ENCODE measurements at places on chromosomes 3 and 15. TPM values are rescaled to one million over a fixed set of nuclear protein-coding genes. Genes with fewer than 3 reads are reported as not detected.
A peak's percentile ranks its signal among the peaks of the same experiment; 100 is the strongest.

Gene CDCP1
- 6.4 TPM for total RNA-seq

Gene TRIM71
- total RNA-seq, result not detected

Gene CRYBG3
- total RNA-seq, result 19.8 TPM

Gene GAP43
- total RNA-seq, result 4.0 TPM

Gene FOXB1
- total RNA-seq, result not detected

Gene CDC25A
- total RNA-seq, result 0.33 TPM

Gene GOLGA6D
- total RNA-seq, result not detected

DNA sequence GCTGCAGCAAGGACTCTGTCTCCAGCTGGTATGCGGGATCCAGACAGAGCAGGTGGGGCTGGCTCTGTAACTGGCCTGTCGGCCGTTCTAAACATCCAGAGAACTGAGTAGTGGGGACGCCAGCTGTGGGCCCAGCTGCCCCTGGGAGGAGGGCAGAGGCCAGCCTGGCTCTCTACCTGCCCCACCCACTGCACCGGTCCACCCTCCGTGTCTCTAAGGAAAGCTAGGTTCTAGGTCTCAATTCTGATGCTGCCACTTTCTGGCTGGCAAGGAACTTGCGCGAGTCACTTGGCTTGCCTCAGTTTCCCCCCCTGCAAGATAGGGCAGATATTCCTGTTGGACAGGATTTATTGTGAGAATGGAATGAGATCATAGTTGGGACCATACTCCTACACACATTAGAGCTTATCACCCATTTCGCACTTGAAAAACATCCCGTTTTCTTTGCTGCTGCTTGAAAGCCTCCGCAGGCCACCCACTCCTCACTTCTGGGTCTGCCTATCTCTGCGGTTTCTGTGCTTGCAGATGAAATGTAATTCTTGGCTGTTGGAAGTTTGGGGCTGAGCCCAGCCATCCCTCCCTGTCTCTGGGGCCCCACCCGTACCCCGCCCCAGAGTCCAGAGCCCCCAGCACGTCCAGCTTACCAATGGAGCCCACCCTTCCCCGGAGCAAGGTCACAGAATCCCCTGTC is 65.8 kb downstream of the IQSEC1 start:
- DNase-seq, result no peak
- no peak overlapping the region for H3K27ac ChIP-seq
- no peaks in the 10 kb centered on the region for H3K27me3 ChIP-seq
- no peak overlapping the region for H3K4me3 ChIP-seq

DNA sequence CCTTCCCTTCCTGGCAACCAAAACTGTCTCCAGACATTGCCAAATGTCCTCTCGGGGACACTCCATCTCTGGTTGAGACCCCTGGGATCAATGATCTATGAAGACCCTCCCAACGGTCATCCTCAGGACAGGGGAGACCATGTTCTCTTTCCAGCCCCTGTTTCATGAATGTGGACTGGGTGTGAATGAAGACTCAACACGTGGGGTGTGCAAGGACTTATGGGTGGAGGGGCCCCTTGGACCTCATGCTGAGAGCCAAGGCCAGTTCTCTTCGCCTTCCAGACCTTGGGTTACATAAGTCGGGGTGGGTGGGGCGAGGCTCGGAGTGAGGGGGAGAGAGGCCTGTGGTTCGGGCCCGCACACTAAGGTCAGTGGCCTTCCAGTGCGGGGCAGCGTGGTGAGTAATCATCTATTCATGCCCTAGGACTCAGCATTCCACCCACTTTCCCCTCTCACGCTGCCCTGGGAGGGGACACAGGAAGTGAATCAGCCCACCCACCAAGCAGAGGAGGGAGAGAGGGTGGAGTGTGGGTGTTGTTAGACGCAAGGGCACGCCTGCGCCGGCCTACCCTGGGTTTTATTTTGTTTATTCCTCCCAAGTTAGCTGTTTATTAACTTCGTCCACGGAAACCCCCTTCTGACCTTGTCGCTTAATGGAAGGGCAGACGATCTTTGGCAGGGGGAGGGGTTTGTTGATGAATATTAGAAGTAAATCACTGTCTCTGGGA is 6.7 kb downstream of the PAQR5 start:
- no peaks in the 10 kb centered on the region for H3K4me1 ChIP-seq
- no peak overlapping the region for H3K27ac ChIP-seq
- H3K36me3 ChIP-seq, result no peaks in the 10 kb centered on the region
- DNase-seq, result no peak

- peak overlapping the region; percentile 30 for H3K27ac ChIP-seq
- no peaks in the 10 kb centered on the region for H3K36me3 ChIP-seq
- no peak for DNase-seq
- no peak overlapping the region for H3K4me3 ChIP-seq
Observed at GRCh38 chr15:74053517-74053916, 28.8 kb downstream of the GOLGA6A start.

GRCh38 chr3:174857301-174857700 is 1.8 kb upstream of the NAALADL2 start:
- H3K4me3 ChIP-seq, result no peak overlapping the region
- H3K4me1 ChIP-seq, result no peaks in the 10 kb centered on the region
- no peaks in the 10 kb centered on the region for H3K36me3 ChIP-seq
- DNase-seq, result no peak
- H3K27me3 ChIP-seq, result no peaks in the 10 kb centered on the region

- H3K27me3 ChIP-seq, result no peaks in the 10 kb centered on the region
- no peak overlapping the region for H3K27ac ChIP-seq
- H3K4me1 ChIP-seq, result no peaks in the 10 kb centered on the region
Observed at GRCh38 chr3:117486719-117487716, 777.4 kb downstream of the TUSC7 start.

- H3K4me3 ChIP-seq, result no peak overlapping the region
- no peaks in the 10 kb centered on the region for H3K27me3 ChIP-seq
- no peak for DNase-seq
- no peaks in the 10 kb centered on the region for H3K4me1 ChIP-seq
Observed at GRCh38 chr3:97719156-97719821, 45.3 kb upstream of the ARL6 start.

DNA sequence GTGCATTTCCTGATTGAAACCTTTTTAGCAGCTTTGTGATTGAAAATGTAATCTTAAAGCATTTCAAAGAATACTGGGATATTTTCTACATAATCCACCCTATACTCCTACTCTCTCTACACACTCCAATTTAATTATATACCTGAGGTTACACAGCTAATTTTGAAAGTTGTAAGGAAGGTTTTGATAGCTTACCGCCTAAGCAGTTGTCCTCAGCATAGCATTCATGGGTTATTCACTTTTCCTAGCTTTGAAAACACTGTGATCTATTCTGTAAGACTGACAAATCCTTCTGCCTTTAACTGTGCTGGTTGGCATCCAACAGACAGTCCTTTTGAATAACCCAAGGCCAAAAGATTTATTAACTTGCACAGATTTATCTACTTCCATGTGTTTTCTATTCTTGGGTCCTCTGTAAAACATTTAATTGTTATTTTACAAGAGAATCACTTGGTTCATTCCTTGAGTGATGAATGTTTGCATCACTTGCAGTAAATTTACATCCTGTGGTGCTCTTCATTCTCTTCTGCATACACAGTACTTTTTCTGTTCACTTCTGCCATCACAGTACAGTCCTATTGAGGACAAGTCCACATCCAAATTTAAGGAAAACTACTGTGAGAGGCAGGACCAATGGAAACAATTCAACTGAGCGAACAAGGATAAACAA is 44.8 kb downstream of the SERPINI1 start:
- H3K27me3 ChIP-seq, result no peaks in the 10 kb centered on the region
- H3K4me1 ChIP-seq, result peaks cover 11% of the 10 kb centered on the region
- H3K36me3 ChIP-seq, result no peaks in the 10 kb centered on the region
- no peak overlapping the region for H3K27ac ChIP-seq
- DNase-seq, result no peak
- H3K4me3 ChIP-seq, result no peak overlapping the region

DNA sequence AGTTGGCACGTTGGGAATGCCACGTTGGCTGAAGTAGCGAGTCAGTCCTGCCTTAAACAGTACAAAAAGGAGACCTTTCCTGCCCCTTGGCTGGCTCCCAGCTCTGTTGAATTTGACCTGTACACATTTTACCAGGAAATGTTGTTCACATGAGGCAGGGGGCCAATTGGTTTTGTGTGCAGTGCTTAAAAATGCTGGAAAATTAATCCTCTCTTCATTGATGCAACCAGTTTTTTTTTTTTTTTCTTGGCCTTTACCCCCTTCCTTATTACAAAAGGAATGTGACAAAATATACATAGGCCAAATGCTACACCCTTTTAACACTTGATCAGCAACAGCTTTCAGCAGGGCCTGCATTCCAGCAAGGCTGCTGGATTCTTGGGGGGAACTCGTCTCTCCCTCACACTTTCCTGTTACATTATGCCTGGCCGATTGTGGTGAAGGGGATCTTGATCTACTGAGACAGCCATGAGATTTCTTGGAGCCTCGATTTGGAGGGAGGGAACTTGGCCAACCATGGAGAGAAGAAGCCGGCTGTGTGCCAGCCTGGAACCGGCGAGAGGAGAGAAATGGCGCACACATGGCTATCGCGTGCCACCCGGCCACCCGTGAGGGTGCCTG is 93.1 kb downstream of the DNASE1L3 start:
- DNase-seq, result no peak
- no peaks in the 10 kb centered on the region for H3K27me3 ChIP-seq
- H3K27ac ChIP-seq, result peak overlapping the region; percentile 77
- H3K4me3 ChIP-seq, result peak overlapping the region; percentile 7

- H3K27ac ChIP-seq, result no peak overlapping the region
- H3K27me3 ChIP-seq, result no peaks in the 10 kb centered on the region
- no peak for DNase-seq
- H3K36me3 ChIP-seq, result no peaks in the 10 kb centered on the region
Observed at GRCh38 chr3:10804183-10804648, 11.8 kb upstream of the SLC6A11 start.

DNA sequence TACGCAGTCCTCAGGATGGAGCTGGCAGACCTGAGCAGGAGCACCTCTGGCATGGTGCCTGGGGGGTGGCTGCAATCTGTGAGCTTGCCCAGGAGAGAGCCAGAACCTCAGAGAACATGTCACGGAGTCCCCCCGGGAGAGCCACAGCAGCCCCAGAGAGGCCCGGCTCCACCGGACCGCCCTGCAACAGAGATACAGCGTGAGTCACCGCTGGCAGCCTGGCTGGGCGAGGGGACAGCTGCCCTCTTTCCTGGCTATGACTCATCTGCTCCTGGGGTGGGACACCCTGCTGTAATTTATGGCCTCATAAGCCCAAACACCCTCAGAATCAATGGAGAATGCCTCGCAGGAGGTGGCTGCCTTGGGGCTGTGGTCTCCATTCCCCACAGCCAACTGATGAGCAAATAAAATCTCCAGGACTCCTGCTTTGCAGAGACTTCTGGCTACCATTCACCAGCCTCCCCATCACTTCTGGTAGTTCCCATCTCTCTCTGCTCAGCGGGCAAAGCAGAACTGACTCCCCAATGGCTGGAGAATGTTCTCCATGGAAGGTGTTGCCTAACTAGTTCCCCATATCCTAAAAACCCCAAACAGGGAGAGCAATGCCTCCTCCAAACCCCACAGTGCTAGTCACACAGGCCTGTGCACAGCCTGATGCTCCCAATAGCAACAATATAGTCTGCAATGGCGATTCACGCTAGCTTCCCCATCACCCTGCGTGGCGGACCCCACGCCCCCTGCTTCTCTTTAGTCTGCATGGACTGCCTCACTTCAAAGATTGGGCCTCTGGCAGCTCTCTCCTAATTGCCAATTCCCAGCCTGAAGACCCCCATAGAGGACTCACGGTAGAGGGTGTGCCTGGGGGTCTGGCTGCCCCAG is 21.6 kb downstream of the ACSBG1 start:
- no peak for DNase-seq
- H3K27ac ChIP-seq, result peak overlapping the region; percentile 16
- no peaks in the 10 kb centered on the region for H3K27me3 ChIP-seq
- peaks cover 48% of the 10 kb centered on the region for H3K4me1 ChIP-seq
- no peak overlapping the region for H3K4me3 ChIP-seq

DNA sequence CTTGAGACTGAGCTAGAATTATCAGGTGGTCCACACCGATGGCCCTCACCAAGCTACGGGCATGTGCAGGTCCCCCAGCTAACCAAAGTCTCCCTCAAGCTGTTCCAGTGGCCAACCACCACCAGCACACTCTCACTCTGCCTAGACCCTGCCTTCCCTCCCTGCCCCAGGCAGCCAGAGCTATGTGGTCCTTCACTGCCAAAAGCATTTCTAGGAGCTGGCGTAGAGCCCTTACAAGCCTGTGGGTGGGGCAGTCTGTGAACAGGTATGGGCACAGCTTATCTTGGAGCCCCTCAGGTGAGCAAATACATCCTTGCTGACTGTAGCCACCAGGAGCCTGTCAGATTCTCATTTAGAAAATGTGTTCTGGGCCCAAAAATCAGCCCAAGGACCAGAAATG is 159.8 kb upstream of the PPP2R3A start:
- H3K36me3 ChIP-seq, result no peaks in the 10 kb centered on the region
- H3K27me3 ChIP-seq, result no peaks in the 10 kb centered on the region
- H3K27ac ChIP-seq, result no peak overlapping the region
- H3K4me3 ChIP-seq, result no peak overlapping the region
- peak; percentile 90 for DNase-seq

DNA sequence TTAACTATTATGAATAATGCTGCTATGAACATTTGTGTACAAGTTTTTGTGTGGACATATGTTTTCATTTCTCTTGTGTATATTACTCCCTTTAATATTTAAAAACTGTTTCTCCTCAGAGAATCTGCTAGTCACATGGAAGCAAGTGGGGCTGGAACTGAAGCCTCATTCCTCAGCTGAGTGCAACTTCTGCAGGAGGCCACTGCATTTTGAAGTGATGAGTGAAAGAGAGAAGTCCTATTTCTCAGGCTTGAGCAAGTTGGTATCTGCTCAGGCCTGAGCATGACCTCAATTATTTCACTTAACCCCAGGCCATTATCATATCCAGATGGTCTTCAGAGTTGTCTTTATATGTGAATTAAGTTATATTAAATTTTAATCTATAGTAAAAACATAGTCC is 11.5 kb downstream of the TLR9 start:
- no peaks in the 10 kb centered on the region for H3K27me3 ChIP-seq
- DNase-seq, result no peak
- peaks cover 18% of the 10 kb centered on the region for H3K4me1 ChIP-seq
- no peak overlapping the region for H3K27ac ChIP-seq
- peaks cover 62% of the 10 kb centered on the region for H3K36me3 ChIP-seq

- H3K36me3 ChIP-seq, result peaks cover 19% of the 10 kb centered on the region
- no peaks in the 10 kb centered on the region for H3K27me3 ChIP-seq
- H3K4me3 ChIP-seq, result no peak overlapping the region
- H3K27ac ChIP-seq, result peak overlapping the region; percentile 79
Observed at GRCh38 chr3:45986303-45986982, 9.2 kb downstream of the FYCO1 start.

- no peak overlapping the region for H3K4me3 ChIP-seq
- peak overlapping the region; percentile 66 for H3K27ac ChIP-seq
- H3K36me3 ChIP-seq, result no peaks in the 10 kb centered on the region
- no peaks in the 10 kb centered on the region for H3K27me3 ChIP-seq
Observed at GRCh38 chr3:150216041-150216811, 191.9 kb upstream of the TSC22D2 start.
